ENCODE measurements at places on chromosomes 12 and 14.

DNA sequence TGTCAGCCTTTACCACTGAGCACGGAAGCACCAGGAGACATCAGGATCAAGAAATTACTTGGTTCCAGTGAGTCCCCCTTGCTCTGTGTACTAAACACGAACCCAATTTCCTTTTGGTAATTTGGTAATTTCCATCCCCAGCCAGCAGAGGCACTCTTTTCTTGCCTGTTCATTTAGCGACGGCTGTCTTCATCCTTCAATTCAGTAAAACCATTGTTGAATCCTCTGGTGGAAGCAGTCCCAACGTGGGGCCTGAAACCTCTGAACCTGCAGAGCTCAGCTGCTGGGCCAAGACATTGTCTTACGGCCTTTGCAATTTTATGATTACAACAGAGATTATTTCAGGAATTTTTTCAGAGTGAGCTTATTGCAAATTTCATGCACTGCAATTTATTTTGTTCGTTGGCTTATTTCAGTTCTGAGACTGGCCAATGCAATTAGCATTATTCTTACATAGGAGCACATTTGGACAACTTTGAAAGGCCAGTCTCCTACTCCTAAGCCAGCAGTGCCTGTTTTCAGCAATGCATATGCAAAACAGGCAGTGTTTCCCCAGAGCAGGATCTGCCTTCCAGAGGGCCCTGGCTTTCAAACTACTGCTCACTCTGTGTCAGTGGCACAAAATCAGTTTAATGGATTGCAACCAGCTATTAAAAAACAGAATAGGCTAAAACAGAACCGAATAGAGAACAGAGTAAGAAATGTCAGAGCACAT lies 372.9 kb upstream of the TMEM132C start:
- no peak for DNase-seq

GRCh38 chr14:38999949-39000348 lies 103.1 kb downstream of the SEC23A start:
- DNase-seq: no peak

DNA sequence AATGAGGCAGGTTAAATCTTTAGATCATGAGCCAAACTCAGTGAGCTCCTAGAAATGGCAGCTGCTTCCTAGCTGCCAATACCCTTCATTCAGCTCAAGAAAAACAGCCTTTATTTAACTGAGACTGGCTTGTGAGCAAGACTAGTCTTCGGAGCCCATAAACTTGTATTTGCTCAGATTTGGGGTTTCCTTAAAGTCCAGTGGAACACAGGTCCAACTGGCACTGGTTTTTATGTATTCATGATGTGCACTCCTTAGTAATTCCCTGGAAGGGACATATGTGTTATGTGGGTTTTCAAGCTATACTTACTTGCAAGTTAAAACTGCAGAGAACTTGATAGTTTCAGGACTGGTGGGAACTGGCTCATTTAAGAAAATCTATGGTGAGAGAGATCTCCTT lies 380.1 kb upstream of the TMEM132C start:
- no peak for DNase-seq

DNA sequence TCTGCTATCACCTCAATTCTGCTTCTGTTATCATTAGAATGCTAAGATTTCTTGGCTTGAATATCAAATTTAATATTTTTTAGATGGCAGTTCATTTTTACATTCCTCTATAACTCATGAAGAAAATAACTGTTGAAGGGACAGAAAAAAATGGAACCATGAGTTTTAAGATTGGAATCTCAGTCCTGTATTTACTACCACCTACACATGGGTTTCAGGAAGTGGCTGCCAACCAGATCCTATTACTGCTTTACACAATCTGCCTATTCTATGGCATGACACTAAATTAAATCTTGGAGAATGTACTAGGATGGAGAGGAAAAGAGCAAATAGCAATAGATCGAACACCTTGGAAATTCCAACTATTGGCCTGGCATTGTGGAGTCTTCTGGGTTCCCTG lies 140.8 kb downstream of the DUSP6 start:
- no peak for DNase-seq

DNA sequence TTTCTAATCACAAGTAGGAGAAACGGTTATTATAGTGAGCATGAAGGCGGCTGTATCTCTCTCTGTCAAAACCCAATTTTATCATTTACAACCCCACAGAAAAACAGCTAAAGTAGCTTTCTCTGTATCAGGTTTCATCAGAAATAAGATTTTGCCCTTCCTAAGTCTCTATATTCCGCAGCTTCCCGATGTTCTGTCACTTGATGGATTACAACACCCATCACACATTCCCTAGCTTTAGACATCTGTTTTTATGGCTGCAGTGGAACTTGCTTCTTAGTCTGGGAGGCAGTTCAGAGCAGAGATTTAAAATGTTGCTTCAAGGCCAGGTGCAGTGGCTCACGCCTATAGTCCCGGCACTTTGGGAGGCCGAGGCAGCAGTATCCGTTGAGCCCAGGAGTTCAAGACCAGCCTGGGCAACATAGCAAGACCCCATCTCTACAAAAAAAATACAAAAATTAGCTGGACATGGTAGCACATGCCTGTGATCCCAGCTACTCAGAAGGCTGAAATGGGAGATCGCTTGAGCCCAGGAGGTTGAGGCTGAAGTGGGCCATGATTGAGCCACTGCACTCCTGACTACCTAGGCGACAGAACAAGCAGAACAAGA lies 27.6 kb upstream of the FOXN3 start:
- no peak for DNase-seq

- peak; percentile 90 for DNase-seq
Observed at GRCh38 chr14:102063109-102063807, 23.6 kb downstream of the HSP90AA1 start.

DNA sequence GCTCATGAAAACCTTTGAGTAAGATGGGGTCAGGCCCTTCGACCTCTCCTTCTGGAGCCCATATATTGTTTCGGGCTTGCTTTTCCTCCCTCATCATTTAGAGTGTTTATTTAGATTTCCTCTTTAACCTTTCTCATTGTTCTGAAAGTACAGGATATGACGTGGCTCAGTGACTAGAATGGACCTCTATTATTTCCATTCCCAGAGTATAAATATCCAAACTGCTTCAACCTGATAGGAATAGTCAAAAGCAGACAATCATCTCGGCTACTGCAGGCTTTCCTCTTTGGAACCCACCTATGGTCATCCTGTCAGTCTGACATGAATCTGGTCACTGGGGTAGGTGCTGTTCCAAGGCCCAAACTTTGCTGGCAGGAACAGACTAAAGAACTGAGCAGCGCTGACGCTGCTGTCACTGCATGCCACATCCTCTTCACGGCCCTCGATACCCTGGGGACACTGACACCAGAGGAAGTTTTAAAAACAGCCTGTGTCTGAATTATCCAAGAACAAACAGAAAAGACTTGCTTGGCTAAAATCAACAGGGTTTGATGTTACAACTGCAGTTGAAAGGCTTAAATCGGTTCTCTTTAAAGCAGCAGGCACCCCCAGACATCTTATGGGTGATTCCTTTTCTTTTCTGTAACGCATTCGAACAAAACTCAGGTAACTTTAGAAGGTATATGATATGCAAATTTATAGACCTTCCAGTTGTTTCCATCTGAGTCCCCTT lies 5.0 kb upstream of the DDX47 start:
- no peak for DNase-seq

- no peak for DNase-seq
Observed at GRCh38 chr14:81980601-81981306, 447.1 kb upstream of the SEL1L start.

DNA sequence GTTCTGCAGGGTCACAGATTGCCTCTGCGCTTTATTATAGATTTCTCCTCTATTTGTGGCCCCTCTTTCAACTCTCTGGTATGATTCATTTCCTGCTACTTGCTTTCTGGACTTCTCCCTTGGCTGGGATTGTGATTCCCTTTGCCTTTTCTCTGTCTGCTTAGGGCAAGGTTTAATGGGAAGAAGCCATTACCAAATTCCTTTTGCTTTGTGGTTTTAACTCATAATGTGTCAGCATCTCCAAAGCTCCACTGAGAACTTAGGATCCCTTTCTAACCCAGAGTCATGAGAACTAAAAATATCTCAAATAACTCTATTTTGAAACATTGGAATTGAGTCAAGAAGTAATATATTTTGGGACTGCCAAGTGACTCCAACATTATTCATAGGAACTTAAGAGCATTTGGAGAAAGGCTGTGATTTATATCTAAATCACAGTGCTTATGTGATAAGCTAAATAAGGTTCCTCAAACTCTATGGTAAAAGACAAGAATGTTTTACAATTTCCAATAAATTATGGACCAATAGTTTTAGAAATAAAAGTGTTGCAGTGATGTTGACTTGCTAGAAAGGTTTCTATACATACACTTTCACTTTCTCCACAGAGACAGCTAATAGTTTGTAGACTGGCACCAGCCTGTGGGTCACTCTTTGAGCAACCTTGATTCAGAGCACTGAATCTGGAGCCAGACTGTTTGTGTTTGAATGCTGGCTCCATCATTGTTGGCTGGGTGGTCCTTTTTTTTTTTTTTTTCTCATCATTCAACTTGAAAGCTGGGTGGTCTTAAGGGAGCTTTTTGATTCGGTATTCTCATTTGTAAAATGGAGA lies 93.9 kb downstream of the DACT1 start:
- DNase-seq: no peak
